ENCODE measurements at places on chromosomes 7 and 10.

DNA sequence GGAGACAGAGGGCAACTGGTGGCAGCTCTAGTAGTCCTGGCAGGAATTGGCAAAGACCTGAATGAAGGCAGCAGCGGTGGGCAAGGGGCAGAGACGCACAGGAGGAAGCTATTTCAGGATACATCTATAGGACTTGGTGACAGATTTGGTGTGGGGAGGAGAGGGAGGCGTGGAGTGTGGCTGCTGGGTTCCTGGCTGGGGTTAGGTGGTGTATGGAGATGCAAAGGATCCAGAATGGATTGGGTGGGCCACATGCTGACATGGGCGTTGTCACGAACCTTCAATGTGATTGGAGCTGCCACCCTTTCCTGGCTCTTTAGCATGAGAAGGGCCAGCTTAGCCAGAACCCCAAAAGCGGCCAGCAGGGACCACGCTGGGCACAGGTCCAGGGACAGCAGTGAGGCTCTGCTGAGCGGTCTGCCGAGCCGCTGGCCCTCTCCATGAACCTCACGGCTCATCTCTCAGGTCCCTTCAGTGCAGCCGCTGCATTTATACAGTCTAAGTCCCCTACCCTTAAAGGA lies 10.2 kb upstream of the ADCY1 start:
- no peak for DNase-seq

- no peak for DNase-seq
Observed at GRCh38 chr10:75887992-75888680, 456.7 kb downstream of the LRMDA start.

- no peak for DNase-seq
Observed at GRCh38 chr7:17044861-17045260, 163.1 kb upstream of the AGR3 start.

- DNase-seq, result no peak
Observed at GRCh38 chr10:14547816-14548215, 217.1 kb upstream of the FRMD4A start.

- DNase-seq, result no peak
Observed at GRCh38 chr10:74244097-74244685, 93.2 kb downstream of the ADK start.
